ENCODE measurements at places on chromosomes 2 and 18.

GRCh38 chr18:27277554-27277953, 92.4 kb upstream of the CHST9 start:
- DNase-seq, result no peak

DNA sequence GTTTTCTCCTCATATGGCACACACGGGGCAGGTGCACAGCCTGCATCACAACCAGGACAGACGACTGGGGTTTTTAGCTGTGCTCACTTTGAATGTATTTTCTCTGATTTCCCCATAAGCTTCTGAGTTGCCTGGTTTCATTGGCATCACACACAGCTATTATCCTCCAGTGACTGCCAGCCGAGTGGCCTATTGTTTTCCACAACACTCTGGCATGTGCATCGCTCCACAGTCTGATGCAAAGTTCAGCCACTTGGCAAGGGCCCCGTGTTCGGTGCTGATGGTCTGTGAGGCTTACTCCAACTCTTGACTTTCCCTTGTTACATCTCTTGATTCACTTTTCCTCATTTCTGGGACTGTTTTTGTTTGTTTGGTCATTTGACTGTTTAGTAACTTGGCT, 593.1 kb downstream of the CBLN2 start:
- no peak for DNase-seq

GRCh38 chr2:106183101-106183696, 10.9 kb downstream of the UXS1 start:
- DNase-seq, result no peak

- no peak for DNase-seq
These were observed 38.8 kb downstream of the ANKMY1 start for GRCh38 chr2:240518981-240519380.

DNA sequence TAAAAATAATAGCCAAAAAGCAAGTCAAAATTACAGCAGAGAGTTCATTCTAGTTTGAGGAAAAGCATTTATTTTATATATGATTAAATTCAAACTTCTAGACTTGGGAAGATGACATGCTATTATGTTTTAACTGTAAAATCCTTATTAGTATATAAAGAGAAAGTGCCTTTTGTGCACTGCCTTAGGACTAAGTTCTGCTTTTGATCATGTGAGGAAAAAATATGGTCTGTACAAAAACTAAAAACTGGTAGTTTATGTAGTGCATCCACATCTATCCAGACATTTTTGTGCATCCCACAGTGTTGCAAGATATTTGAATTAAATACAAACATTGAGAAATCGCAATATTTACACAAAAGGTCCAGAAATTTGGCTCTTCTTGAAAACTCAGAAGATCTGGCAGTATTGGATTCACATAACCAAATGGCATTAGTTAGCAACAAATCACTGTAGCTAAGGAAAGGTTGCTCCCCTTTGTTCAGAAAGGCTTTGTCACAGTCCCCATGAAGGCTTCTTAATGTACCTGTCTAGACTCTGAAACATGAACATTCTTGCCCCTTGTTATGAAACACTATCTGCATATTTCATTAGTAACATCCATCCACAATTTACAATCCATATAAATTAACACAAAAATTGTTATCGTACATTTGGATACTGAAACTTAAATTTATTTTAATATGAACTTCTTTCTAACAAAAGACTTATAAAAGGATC, 2.2 kb downstream of the MMADHC start:
- no peak for DNase-seq

DNA sequence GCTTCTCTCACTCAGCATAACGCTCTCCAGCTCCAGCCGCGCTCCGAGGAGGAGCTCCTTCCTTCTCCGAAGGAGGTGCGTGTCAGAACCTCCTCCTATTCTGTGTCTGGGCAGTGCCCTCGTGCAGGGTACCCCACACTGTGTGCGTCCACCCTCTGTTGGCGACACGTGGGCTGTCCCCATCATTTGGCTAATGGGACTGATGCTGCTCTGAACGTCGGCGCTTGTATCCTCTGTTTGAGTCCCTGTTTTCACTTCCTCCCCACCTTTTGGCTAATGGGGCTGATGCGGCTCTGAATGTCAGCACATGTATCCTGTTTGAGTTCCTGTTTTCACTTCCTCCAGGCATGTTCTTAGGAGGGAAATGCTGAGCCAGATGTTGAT, 22.2 kb downstream of the KCNG2 start:
- no peak for DNase-seq

DNA sequence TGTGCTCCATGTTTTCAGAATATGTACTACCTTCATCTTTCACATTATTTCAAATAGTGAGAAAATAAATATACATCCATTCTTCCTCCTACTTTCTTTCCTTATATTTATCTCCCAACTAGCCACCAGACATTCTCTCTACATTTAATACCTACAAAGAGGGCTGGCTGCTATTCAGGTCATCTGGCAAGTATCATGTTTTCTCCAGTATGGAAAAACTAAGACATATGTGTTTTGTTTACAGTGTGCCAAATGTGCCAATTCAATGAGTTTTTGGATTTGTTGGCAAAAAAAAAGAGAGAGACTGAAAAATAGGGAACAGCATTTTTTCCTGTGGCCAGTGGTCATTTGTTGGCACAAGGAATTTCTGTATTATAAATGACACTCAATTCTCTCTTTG, 1207.3 kb downstream of the DPP10 start:
- no peak for DNase-seq

DNA sequence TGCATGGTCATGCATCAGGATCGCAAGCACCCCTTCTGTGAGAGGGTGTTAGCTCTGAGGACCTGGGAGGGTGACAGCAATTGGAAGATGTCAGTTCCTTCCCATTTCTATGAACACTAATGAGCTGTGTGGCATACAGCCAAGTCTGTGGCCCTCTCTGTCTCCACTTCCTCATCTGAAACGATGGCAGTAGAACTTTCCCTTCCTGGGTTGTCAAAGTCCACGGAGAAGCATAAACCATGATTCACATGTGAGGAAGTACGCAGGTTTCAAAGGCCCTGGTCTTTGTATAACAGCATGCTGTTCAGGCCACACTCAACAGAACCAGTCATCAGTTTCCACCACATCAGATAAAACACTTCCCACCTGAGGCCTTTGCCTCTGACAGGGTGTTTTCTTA, 167.4 kb upstream of the RAB6C start:
- no peak for DNase-seq

DNA sequence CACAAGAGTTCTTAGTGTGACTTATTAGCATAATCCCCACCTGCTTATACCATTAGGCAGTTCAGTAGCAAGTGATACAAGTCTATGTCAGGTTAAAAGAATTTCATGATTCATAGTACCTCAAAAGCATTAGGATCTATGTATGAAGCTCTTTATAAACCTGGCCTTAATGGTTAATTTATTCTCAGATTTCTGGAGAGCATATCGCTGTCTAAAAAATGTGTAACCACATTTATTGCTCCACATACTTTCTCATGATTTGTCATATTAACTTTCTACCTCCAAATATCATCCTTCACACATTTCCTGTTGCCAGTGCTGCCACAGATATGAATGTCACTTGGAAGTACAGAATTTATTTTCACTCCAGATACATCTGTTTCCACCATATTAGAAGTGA, 332.8 kb upstream of the MAP2 start:
- DNase-seq, result no peak

Data from activated naive CD4-positive, alpha-beta T cell (primary cell).